Adipocyte (in vitro differentiated cells): ENCODE measurements at places on chromosomes 11 and 22.

DNA sequence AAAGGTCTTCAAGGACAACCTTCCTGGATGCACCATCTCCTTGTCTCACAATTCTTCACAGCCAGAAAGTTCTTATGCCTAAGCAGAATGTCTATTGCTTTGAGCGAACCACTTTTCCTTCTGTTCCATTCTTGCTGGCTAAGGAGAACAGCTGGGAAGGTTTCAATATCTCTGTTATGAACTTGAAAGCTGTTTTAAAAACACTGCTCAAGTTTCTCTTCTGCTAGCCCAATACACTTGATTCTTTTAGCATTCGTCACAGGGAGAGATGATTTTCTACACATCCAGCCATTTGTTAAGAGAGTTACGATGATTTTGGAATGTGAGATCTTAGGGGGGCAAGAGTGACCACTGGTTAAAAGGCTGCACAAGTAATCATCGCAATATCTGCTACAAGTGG lies 249.3 kb downstream of the KIRREL3 start:
- peak; percentile 70 for DNase-seq

DNA sequence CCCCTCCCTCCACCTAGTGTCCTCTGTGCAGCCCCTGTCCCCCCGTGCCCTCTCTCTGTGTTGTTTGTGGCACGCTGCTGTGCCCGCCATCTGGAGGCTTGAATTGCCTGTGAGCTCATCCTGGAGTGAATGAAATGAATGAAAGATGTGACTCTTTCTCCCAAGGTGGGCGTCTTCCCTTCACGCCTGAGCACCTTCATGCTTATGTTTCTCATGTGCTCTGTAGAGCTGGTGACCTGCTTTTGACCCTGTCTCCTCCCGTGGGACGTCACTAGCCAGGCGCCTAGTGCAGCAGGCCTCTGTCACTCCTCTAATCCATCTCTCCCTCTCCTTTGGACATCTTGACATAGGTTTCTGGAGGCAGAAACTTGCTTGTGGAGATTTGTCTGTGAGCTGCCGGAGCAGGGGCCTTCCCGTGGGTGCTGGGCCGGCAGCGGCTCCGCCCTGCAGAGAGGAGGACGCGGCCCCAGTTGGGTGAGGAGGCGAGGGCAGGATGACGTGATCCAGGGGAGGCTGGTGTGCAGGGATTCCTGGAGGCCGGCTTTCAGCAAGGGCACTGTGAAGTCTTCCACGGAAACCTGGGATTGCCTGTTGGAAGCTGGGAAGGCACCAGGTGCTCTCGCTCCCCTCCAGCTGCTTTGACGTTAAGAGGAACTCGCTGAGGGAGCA lies 40.6 kb downstream of the MUC6 start:
- no peak for DNase-seq

DNA sequence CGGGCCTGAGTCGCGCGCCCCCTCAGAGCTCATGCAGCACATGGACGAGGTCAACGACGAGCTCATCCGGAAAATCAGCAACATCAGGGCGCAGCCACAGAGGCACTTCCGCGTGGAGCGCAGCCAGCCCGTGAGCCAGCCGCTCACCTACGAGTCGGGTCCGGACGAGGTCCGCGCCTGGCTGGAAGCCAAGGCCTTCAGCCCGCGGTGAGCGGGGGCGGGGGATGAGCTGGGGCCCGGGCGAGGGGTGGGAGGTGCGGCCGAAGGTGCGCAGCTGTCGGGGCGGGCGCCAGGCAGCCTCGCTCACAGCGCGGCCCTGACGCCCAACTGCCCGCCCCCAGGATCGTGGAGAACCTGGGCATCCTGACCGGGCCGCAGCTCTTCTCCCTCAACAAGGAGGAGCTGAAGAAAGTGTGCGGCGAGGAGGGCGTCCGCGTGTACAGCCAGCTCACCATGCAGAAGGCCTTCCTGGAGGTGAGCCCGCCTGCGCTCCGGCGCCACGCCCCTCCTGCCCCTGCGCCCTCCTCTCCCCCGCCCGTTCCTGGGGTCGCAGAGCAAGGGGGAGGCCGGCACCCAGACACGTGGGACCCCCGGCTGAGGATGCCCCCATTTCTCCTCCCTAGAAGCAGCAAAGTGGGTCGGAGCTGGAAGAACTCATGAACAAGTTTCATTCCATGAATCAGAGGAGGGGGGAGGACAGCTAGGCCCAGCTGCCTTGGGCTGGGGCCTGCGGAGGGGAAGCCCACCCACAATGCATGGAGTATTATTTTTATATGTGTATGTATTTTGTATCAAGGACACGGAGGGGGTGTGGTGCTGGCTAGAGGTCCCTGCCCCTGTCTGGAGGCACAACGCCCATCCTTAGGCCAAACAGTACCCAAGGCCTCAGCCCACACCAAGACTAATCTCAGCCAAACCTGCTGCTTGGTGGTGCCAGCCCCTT lies 20.5 kb downstream of the EPS8L2 start:
- DNase-seq, result peak; percentile 22

DNA sequence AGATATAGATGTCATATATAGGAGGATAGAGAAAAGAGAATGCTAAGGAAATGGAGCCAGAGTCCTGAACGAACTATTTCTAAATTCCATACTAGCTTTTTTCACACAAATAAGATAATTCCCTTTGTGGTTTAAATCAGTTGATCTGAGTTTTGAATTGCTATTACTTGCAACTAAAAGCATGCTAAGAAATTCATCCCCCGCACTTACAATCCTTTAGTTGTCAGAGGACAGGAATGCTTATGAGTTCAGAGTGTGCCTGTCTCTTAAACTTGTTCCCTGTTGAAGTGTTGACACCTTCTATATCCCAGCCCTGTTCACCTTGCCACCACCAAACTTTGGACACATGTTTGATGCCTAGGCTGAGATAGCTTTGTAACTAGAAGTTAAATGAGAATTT lies 406.2 kb downstream of the METTL15 start:
- peak; percentile 36 for DNase-seq

DNA sequence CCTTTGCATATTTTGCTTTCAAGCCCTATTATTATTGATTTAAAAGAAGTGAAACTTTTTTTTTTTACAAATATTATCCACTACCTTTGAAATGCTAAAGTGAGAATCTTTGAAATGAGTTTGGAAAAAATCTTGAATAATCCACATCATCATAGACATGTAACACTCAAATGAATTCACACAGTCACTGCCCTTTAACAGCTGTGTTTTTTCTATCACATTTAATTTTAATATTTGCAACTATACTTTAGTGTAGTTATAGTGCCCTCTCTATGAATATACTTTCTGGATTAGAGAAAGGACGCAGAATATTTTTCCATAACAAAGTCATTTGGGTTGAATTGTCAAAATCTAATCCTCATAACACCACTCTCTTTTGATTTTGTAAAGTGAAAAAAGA lies 37.9 kb upstream of the MTMR2 start:
- no peak for DNase-seq

- DNase-seq, result peak; percentile 14
These were observed 19.8 kb upstream of the PGM2L1 start for GRCh38 chr11:74417860-74418508.

DNA sequence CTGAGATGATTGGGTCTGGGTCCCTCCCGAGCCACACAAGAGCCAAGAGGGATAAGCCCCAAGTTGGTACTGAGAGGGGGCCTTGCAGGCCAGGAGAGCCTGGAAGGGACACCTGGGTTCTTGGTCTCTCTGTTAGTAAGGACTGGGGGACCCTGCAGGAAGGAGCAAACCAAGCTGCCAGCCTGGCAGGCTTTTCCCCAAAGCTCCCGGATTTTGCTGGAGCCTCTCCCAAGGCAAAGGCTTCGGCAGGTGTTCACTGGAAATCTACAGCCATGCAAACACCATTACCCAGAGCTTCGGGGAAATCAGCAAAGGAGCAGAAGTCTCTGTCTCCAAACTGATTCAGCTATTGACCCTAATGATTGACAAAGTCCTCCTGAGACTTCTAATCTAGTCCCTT lies 527.9 kb downstream of the BUD13 start:
- DNase-seq, result no peak

GRCh38 chr11:94806014-94806413 lies 37.9 kb downstream of the AMOTL1 start:
- DNase-seq, result peak; percentile 40

DNA sequence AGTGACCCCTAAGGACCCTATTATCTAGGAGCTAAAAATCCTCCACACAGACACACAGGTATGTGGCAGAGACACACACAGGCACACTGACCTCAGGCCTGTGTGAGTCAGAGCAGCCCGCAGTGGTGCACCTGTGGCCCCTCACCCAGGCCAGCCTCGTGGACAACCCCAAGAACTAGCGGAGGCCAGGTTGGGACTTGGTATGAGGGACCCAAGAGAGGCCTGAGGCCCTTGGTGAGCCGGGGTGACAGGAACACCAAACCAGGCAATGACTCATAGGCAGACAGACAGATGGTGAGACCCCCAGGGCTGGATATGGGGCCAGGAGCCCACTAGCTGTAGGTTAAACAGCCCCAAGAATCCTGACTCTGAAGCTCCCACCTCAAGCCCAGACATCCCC lies 6.0 kb downstream of the CASTOR1 start:
- no peak for DNase-seq

GRCh38 chr22:30694171-30694639 lies 469 bp upstream of the OSBP2 start:
- peak; percentile 40 for DNase-seq

DNA sequence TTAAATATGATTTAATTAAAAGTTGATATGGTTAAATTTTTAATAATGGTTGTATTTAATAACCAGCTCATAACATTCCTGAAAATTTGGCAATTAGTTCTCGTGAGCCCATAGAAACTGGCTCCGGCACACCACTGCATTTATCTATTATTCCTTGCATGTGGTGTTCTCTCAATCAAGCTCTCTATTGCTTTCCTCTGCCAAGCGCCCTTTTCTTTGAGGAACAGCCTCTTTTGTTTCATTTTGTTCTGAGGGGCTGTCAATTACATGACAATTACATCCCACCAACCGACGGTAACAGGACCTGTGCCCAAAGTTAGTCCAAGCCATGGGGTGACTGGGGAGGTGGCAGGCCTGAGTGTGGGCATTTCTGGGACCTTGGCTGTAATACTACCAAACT lies 8.1 kb downstream of the C11orf91 start:
- no peak for DNase-seq

- DNase-seq, result peak; percentile 33
These were observed 37.2 kb downstream of the MUC5B start for GRCh38 chr11:1260023-1260501.

GRCh38 chr11:78256962-78257361 lies 68.2 kb downstream of the USP35 start:
- DNase-seq, result peak; percentile 89

- no peak for DNase-seq
These were observed 89.5 kb upstream of the DBX1 start for GRCh38 chr11:20249796-20250195.

- DNase-seq, result no peak
These were observed 2.0 kb downstream of the NHERF4 start for GRCh38 chr11:119187123-119187892.

DNA sequence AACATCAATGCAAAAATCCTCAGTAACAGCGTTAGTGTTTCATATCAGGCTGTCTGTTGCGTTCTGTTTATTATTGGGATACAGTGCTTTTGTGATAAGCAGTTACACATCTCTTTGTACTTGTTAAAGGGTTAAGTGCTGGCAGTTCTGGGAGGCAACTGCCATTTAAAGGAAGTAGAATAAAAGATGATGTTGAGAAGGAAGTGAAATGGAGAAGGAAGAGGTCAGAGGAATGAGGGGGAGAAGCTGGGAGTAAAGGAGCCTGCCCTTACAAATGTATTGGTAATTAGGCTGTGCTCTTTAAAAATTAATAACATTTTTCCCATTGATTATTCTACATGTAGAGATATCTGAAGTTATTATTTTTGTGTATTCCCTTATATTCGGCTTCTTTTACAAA lies 674.7 kb downstream of the NTM start:
- no peak for DNase-seq

DNA sequence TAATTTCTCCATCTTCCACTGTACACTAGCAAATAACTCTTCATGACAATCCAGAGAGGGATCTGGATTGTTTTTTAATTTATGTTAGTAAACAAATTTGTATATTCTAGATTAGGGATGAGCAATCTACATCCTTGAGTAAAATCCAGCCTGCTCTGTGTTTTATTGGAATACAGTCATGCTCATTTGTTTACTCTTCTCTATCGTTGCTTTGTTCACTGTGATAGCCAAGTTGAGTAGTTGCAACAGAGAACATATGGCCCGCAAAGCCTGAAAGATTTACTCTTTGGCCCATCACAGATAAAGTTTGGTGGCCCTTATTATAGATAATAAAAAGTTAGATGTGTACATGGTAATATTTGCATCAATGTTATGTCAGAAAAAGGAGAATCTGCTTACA lies 6.2 kb upstream of the BLID start:
- DNase-seq, result no peak

- peak; percentile 67 for DNase-seq
These were observed 344.7 kb downstream of the MN1 start for GRCh38 chr22:27456696-27457503.

- DNase-seq, result no peak
These were observed 131.6 kb upstream of the E2F8 start for GRCh38 chr11:19372381-19372780.

DNA sequence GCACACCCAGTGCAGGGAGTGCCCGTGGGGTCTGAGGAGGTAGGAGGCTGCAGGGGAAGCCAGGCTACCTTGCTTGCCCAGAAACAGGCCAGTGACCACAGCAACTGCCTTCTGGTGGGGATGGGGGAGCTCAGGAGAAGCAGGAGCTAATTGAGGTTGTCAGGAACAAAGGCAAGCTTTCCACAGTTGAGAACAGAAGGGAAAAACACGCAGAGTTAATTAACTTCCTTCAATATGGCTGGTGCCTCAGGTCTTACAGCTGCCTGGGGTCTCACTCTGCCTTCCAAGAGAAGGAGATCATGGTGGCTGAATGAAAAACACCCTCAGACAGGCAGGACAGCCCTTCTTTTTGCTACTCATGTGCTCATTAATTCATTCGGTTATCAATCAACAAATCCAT lies 127.9 kb upstream of the SYT13 start:
- no peak for DNase-seq

- no peak for DNase-seq
These were observed 10.4 kb downstream of the P2RY2 start for GRCh38 chr11:73228268-73229134.

- no peak for DNase-seq
These were observed 18.8 kb downstream of the SC5D start for GRCh38 chr11:121311373-121311772.

GRCh38 chr11:837189-837989 lies 4.6 kb downstream of the CD151 start:
- no peak for DNase-seq

DNA sequence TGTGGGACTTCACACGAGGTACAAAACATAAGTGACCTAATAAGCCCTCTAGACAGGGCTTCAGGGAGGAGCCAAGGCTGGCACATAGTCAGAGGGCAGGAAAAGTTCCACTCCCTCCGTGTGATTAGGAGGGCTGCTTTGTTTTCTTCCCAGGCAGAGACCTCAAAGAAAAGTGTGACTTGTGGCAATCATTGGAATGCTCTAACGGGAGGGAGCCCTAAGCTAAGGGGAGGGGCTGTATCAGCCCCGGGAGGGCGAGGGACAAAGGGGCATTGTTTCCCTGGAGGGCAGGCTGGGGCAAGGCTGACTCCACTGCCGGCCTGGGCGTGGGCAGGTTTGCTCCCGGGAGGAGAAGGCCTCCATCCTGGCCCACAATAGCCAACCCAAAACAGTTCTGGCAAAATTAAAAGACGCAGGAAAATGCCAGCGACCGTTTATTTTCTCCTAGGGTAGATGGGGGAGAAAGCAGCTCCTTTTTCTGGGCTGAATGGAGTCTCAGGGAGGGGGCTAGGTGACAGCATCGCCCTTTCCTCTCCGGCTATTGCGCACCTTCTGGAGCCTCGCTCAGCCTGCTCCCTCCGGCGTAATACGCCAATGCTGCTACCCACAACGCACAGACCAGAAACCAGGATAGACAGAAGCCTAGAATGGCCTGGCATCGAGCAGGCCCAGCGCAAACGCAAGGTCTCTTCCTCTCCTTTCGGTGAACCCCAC lies 60.2 kb downstream of the ENDOD1 start:
- DNase-seq, result peak; percentile 23
